Activated CD4-positive, CD25-positive, alpha-beta regulatory T cell (primary cell): ENCODE measurements at places on chromosomes 5 and 9.
A peak's percentile ranks its signal among the peaks of the same experiment; 100 is the strongest.

GRCh38 chr5:1312993-1313833 lies 18.3 kb upstream of the TERT start:
- no peak for DNase-seq

- peak; percentile 67 for DNase-seq
These were observed 38.3 kb downstream of the FAM78A start for GRCh38 chr9:131237931-131238401.

- DNase-seq = no peak
These were observed 156.2 kb upstream of the S1PR3 start for GRCh38 chr9:88835038-88835466.

- no peak for DNase-seq
These were observed 1022.3 kb upstream of the WWC1 start for GRCh38 chr5:167269146-167269545.

GRCh38 chr9:135478191-135478590 lies 1.4 kb upstream of the PPP1R26 start:
- no peak for DNase-seq

DNA sequence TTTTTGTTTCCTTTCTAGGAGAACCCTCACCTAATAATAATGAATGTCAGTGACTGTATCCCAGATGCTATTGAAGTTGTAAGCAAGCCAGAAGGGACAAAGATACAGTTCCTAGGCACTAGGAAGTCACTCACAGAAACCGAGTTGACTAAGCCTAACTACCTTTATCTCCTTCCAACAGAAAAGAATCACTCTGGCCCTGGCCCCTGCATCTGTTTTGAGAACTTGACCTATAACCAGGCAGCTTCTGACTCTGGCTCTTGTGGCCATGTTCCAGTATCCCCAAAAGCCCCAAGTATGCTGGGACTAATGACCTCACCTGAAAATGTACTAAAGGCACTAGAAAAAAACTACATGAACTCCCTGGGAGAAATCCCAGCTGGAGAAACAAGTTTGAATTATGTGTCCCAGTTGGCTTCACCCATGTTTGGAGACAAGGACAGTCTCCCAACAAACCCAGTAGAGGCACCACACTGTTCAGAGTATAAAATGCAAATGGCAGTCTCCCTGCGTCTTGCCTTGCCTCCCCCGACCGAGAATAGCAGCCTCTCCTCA lies 87.1 kb downstream of the OSMR start:
- DNase-seq = no peak

DNA sequence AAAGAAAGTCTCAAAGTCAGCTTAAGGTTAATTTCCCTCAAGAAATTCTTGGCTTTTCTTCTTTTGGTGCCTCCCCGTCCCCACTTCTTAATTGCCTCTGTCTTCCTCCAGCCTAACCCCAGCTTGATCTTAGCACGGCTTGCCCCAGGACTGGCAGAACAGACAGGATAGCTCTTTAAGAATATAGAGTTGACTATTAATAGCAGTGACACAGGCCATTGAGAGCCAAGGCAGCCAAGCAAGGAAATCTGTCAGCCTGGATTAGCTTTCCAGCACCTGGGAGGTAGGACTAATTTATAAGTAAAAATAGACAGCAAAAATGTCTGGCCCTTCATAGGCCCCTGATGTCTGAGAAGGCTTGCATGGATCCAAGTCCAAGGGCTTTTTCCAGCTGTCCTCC lies 384.6 kb upstream of the SLC30A5 start:
- DNase-seq = no peak
